CD4-positive, alpha-beta T cell treated with Interleukin-15 for 4 hours (primary cell): ENCODE measurements at places on chromosomes 11 and 22.

DNA sequence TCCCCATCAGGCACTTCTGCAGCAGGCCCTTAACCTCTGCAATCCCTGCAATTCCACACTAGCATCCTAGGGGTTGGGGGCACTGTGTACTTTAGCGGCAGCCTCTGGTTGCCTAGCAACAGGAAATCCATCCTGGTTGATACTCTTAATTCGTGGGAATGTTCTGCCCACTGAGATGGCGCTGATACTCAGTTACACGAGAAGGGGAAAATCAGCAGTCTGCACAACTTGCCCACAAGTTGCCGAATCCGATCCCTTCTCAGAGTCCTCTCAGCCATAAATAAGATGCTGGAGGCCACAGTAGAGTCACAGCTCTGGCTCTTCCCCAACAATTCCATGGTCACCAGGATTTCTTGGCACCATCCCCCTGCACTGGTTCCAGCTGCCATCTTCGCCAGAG is 57.6 kb upstream of the CRYBB3 start:
- DNase-seq: no peak

GRCh38 chr22:40176921-40177737 is 596 bp upstream of the TNRC6B start:
- DNase-seq: peak; percentile 85

GRCh38 chr11:14852571-14853177 is 39.4 kb downstream of the CYP2R1 start:
- no peak for DNase-seq

DNA sequence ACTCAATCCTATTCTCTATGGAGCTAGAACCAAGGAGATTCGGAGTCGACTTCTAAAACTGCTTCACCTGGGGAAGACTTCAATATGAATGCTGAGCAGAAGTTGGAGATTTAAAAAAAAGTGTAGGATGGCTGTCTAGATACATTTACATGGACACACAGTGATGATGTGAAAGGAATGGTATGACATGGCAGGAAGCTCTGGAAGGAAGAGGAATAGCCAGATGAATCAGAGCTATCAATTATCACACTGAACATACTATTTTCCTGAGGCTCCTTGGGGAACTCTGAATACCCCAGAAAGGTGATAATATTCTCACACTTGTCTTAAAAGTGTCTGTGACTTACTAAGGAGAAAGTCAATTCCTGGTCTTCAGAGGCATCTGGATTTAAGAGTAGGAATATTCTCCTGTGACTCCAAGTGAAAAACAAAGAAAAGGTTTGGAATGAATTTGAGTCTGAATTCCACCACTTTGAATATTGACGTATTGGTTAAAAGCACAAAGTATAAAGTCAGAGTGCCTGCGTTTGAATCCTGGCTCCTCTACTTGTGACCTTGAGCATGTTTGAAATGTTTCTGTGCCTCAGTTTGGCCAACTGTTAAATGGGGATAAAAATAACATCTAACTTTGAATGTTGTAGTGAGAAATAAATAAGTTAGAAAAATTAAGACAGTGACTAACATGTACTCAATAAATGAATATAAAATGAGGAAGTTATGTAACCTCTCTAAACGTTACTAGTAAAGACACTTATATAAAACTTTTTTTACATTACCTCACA is 1.3 kb downstream of the OR52D1 start:
- DNase-seq: no peak

DNA sequence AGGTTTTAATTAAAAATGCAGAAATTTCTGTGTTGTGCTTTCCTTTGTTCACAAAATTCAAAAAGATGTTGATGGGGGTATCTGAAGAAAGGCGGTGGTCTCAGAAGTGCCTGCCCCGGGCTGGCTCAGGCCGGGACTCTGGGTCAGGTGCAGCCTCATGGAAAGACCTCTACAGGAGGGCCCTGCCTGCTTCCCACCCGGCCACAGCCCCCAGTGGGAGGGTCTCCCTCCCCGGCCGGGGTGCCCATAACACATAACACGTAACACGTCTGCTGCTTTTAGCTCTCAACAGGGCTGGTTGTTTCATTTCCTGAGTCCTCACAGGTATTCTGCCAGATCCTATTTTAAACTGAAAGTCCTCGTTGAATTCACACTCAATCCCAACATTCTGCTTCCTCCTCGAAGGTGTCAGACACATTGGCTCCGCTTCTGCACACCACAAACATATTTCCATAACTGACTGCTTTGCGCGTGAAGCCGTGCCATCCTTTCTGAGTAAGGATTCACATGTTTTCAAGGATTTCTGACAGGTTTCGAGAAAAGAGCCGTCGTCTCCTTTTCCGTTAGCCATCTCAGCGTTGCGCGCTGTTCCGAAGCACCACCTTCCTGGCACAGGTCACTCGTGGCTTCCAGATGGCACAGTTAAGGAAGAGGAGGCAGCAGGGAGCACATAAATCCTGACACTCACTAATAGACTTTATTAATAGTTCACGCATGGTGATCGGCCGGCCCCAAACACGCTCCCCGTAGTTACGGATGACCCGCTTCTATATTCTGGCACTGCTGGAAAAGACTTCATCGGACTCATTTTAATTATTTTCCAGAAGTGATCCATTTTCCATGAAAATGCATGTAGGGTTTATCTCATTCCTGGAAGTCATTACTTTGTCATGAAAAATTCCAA is 569.3 kb downstream of the BRD1 start:
- DNase-seq: no peak

- DNase-seq: no peak
Observed at GRCh38 chr22:38336699-38337098, 19.5 kb upstream of the CSNK1E start.

- DNase-seq: no peak
Observed at GRCh38 chr22:42509548-42509947, 10.0 kb downstream of the RRP7A start.

- no peak for DNase-seq
Observed at GRCh38 chr11:47587039-47587716, 700 bp downstream of the FAM180B start.

DNA sequence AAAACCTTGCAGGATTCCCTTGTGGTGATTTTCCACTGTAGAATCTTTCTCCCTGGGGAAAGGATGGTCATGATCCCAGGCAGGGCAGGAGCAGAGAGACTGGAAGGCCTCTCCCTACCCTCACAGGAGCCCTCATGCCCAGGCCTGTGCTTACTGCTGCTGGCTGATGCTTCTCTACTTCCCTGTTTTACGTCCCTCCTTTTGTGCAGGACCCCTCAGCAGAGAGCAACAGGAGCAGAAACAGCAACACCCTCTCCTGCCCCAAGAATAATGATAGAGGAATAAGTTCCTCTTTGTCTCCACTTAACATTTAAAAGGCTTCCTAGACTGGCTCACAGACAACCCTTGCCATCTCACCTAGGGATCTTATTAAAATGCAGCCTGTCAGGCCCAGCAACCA is 3.6 kb downstream of the ISX start:
- DNase-seq: no peak

DNA sequence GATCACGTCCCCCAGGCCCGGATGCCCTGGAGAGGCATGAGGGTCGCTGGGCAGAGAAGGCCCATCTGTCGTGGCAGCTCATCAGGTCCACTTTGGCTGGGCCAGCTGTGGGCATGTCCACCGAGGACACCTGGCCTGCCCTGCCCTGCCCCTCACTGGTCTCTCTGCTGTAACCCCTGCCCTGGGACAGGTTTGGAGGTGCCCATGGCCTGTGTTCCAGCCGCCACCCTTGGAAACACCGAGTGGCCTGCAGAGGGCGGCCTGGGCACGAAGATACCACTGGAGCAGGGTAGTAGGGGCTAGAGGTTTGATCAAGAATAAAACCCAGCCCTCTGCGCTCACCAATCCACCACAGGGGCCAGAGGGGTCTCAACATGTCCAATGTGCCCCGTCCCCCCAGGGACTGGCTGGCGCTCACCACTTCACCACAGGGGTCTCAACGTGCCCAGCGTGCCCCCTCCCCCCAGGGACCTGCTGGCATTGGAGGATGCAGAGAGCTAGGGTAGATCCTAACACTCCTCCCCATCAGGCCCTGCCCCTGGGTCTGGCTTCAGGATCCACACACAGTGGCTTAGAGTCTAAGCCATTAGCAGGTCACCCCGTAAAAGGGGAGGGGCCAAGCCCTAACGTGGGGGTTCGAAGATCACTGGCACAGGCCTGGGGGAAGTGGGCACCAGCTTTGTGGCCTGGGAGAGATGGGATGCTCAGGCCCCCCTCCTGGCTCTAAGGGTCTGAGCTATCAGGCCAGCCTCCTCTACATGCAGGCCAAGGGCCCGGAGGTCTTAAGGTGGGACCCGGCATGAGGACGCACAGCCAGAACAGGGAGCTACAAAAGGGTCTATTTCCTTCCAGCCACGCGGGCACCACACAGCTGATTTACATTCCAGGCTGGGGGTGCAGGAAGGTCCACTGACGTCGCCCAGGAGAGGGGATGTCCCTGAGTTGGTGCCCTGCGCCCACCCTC is 1.3 kb upstream of the HDAC10 start:
- peak; percentile 75 for DNase-seq
